CD4-positive, alpha-beta memory T cell (primary cell): ENCODE measurements at places on chromosomes 6 and 20.

GRCh38 chr6:6682225-6682624 lies 93.7 kb downstream of the LY86 start:
- DNase-seq = no peak

- DNase-seq = peak; percentile 40
Observed at GRCh38 chr6:71289039-71289801, 609 bp downstream of the OGFRL1 start.

DNA sequence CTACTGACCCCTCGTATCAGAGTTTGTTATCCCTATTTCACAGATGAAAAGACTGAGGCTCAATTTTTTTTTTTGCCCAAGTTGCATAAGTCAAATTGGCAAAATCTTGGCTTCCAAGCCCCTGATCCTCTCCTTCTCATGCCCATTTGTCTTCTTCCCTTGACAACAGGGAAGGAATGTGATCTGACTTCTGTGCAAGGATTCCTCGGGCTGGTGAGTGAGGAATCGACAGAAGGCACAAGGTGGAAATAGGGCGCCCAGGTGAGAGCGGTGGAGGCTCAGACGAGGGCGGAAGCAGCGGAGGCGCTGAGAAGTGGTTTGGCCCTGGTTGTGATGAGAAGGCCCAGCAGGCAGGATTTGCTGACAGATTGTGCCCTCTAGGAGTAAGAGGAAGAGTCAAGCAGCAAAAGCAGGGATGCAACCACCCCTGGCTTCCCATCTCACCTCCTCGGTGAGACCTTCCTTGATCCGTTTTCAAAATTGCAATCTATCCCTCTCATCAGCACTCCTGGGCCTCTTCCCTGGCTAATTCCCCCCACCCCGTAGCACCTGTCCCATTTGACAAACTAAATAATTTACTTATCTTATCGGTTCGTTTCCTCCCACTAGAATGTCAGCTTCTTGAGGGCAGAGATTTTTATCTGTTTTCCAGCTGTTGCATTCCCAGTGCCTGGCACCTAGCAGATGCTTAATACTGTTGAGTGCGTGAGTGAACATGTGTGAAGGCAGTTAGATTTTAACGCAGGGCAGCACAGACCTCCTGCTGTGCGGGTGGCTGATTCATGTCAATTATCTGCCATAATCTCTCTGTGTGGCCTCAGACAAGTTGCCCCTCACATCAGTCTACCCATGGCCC lies 3.7 kb upstream of the SIRPA start:
- DNase-seq = no peak

GRCh38 chr20:20802328-20802727 lies 89.9 kb upstream of the RALGAPA2 start:
- no peak for DNase-seq

DNA sequence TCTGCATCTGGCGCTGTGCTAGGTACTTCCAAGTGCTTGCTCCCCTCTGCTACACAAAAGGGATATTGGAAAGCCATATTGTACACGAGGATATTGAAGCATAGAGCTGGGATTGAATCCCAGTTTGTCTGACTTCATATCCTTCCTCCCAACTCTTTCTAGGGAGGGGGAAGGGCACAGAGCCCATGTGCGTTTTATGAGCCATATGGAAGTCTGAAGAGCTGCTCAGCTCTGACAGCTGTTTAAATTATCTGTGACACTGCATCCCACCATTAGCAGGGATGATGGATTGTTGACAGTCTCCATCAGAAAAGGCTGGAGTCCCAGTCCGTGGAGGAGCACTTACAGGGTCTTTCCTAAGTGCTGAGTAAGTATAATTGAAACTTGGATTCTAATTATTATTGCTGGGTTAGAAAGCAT lies 18.4 kb downstream of the TIAM2 start:
- no peak for DNase-seq

DNA sequence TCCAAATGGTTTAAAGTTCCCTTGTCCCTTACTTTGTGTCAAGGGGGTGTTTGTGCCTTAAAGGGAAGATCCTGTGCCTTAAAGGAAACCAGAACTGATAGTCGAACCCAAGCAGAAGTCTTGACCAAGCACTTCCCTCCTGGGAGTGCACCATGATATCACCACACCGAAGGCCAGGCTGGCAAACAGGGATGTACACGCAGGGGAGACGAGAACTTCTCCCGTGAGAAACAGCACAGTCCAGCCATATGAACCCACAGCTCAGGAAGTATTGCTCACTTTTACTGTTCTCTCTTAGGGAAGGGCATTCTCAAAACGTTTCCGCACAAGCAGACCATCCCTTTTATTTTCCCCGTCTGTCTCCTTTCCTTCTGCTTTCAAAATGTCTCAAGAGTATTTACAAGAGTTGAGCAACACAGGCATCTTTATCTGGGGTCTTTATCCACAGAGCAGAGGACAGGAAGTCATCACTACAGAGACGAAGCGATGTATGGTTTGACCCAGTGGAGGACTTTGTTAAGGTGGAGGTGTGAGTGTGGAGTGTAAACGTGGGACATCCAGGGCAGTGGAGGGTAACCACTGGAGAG lies 12.8 kb upstream of the SERPINB1 start:
- DNase-seq = no peak

DNA sequence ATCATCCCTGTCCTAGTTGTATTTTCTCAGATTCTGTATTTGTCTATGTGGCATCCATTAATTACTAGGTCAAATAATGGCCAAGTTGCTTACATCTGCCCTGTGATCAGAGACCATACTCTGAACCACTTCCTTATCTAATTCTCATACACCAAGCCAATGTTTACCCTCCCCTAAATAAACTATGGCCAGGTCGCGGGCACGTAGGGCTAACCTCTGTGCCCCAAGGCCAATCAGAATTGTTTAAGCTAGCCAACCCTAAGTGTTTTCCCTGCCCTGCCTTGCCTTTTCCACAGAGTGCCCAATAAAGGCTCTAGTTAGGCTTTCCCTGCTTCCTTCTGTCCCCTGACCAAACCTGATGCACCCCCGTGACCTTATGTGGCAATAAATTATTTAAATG lies 2.8 kb upstream of the CALHM4 start:
- DNase-seq = no peak

DNA sequence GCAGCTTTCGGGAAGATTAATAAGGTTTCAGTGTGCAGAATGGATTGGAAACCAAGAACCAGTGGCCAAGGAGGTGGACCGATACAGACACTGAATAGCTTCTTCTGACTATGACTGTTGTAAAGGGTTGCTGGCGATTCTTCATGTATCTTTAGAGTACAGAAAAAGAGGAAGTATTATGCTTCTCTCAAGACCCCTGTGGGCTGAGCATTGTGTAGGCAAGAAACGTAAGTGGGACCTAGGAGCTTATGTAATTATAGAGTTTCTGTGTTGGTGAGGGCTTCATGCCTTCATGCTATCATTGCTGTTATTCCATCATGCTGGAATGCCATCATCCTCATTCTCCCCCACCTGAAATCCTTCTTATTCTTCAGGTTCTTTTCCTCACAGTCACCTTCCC lies 105.4 kb upstream of the AKIRIN2 start:
- DNase-seq = no peak

GRCh38 chr20:63167918-63168520 lies 47.9 kb downstream of the YTHDF1 start:
- DNase-seq = no peak

GRCh38 chr6:30053682-30054081 lies 7.4 kb upstream of the POLR1H start:
- no peak for DNase-seq

DNA sequence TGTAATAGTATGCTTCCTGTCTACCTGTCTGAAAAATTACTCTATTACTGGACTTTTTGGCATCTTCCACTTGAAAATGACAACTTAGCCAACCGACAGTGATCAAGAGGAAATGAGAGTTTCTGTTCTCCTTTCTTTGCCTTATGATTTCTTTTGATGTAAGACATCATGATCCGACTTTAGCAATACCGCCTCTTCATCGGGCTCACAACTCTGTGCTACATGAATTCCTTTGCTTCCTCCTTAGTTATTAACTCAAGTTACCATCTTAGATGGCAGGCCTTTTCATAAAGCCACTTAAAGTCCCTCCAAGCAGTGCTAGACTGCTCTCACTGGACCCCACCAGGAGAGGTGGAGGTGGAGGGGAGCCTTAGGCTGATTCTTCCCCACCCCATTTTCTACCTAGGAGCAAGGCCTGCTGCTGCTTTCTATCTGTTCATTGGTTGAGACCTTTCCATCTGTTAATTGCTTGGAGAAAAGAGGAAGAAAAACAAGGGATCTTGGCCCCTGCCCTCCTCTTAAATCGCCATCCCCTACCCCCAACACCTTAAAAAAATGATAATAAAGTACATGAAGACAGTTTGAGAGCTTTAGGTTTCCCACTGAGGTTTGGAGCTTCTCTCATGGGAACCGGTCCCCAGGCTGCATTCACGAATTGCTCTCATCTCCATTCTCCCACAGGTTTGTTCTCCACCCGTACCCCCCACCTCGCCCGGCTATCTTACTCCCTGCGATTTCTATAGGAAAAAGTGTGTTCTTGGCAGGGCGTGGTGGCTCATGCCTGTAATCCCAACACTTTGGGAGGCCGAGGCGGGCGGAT lies 21.6 kb upstream of the MCM3 start:
- peak; percentile 29 for DNase-seq

DNA sequence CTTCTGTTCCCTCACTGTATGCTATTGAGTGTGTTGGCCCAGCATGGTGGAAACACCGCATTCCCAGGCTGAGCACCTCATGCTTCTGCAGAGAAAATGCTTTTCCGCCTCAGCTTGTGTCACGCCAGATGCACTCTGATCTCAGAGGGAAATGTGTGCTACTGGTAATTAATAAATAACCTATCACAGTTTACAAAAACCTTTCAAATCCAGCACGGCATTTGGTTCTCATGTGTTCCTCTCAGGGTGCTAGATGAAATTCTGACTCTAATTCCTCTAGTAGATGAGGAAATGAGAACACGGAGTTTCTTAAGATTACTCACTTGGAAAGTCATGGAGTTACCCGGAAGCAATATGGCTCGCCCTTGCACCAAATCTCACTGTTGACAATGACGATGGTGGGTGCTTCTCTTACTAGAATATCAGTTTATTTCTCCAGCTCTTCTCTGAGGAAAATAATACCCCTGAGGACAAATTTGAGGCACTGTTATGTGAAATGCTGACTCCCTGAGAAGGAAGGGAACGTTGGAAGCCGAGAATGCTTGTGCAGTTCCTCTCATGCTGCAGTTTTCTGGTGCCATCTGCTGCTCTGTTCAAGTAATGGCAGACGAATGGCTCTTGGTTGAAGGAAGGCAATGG lies 116.6 kb downstream of the RNF144B start:
- DNase-seq = peak; percentile 39

DNA sequence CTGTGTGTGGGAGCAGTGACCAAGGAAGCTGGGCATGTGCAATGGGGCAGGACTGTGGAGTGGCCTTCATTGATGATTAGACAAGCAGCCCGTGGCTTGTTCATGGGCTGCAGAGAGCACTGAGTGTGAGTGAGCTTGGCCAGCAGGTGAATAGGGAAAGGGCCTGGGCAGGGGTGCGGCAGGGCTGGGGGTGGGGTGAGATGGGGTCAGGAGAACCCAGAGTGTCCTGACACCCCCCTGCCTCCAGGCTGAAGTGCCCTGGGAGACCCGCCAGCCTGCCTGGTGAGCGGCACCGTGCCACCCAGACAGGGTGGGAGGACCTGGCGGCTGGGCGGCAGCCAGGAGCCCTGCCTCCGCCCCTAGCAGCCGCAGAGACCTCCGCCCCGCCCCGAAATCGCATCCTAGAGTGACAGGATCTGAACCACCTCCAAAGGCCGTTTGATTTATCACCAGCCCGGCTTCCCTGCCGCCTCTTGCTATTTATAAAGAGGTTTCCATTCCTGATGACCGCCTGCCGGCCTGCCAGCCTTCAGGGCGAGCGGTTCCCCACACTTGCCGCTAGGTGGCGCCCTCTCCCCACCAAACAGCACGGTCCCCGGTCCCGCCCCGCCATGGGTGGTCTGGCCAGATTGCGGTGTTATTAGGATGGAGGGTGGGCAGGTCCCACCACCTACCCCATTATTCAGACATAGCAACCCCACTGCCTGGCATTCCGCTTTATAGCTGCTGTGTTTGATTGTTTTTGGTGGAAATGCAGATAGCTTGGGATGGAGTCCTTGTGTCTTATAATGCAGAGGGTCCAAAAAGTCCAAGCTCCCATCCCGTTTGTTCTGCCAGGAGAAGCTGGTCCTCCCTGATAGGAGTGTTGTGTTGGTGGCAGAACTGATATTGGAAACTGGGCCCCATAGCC lies 3.5 kb downstream of the MYLK2 start:
- DNase-seq = peak; percentile 59
